ENCODE measurements at places on chromosomes 2 and 18.

GRCh38 chr2:17628349-17629261 lies 88.1 kb downstream of the VSNL1 start:
- no peak for DNase-seq

DNA sequence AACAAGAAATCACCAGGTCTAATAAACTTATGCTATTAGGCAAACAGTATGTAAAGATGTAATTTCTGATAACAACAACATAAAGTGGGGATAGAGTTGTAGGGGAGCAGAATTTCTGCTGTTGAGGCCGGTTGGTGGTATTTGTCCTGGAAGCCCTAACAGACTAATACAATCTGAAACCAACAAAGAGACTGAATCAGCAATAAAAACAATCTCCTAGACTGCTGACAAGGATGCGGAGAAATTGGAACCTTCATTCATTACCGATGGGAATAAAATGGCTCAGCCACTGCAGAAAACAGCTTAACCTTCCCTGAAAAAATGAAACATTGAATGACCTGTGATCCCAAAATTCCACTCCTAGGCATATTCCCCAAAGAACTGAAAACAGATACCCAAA lies 88.7 kb downstream of the GYPC start:
- no peak for DNase-seq

- no peak for DNase-seq
Measured at GRCh38 chr18:56458770-56459712, 179.4 kb downstream of the TXNL1 start.

- peak; percentile 48 for DNase-seq
Measured at GRCh38 chr18:3447895-3448837, 1.8 kb upstream of the TGIF1 start.

- no peak for DNase-seq
Measured at GRCh38 chr2:58508006-58508405, 266.9 kb upstream of the FANCL start.

DNA sequence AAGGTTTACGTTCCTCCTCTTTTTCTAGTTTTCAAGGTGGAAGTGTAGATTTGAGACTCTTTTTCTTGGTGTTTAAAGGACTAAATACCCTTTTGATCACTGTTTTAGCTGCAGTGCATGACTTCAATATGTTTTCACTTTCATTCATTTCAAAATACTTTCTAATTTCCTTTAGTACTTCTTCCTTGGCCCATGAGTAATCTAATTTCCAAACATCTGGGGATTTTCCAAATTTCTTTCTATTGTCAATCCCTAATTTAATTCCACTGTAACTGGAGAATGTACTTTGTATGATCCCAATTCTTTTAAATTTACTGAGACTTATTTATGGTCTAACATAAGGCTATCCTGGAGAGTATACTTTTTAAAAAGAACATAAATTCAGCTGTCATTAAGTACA lies 3.8 kb upstream of the RHBDD1 start:
- DNase-seq = no peak

- DNase-seq = no peak
Measured at GRCh38 chr2:234444242-234444730, 52.6 kb downstream of the ARL4C start.

DNA sequence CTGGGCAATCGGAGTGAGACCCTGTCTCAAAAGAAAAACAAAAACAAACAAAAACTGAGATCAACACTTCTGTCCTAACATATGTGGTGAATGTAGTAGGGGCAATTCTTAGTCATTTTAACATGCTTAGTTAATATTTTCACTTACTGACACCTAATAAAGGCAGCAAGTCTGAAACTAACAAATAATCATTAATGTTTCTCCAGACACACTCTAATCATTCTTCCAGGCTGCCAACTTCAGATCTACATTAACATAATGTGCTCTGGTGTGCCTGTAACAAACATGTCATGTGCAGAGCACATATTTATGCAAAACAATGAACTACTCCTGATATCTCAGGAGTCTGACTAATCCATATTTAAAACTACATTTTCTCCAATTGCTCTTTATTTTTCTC lies 6.0 kb downstream of the KRCC1 start:
- DNase-seq = no peak

- DNase-seq = no peak
Measured at GRCh38 chr2:218002845-218003180, at the start of gene TNS1. TNS1 (minus strand) TSS chr2:218002995; CDS start chr2:218002872, 123 bp downstream.

DNA sequence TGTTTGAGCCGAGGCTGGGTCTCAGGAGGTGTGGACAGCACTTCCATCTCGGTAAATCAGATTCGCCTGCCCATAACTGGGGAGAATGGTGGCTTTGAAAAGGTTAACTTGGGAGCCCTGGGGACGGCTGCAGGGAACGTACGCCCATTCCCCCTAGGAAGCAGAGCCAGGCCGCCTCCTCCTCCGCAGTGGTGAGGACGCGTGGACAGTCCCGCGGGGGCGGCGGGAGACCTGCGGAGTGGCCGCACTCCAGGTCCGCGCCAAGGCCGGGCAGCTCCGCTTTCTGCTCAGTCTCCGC lies 845 bp upstream of the MYCN start:
- no peak for DNase-seq

DNA sequence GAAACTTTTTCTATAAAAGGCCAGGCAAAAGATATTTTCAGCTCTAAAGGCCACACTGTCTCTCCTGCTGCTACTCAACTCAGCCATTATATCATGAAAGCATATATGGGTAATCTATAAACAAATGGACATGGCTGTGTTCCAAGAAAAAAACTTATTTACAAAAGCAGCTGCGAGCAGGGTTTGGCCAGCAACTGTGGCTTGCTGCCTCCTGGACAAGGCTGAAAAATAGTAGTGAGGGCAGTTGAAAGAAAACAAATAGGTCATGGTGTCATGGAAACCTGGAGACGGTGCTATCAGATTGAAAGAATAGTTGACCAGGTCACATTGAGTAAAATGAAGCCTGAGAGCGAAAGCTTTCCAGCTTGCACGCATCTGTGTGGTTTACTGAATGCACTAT lies 89.2 kb upstream of the LRATD1 start:
- no peak for DNase-seq

DNA sequence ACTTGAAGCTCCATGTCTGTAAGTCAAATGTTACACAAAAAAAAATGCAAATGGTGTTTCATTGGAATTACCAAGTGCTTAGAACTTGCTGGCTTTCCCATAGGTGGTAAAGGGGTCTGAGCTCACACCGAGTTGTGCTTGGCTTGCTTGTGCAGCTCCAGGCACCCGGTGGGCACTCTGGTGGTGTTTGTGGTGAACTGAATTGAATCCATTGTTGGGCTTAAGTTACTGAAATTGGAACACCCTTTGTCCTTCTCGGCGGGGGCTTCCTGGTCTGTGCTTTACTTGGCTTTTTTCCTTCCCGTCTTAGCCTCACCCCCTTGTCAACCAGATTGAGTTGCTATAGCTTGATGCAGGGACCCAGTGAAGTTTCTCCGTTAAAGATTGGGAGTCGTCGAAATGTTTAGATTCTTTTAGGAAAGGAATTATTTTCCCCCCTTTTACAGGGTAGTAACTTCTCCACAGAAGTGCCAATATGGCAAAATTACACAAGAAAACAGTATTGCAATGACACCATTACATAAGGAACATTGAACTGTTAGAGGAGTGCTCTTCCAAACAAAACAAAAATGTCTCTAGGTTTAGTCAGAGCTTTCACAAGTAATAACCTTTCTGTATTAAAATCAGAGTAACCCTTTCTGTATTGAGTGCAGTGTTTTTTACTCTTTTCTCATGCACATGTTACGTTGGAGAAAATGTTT lies 97.9 kb upstream of the IL1R2 start:
- no peak for DNase-seq

DNA sequence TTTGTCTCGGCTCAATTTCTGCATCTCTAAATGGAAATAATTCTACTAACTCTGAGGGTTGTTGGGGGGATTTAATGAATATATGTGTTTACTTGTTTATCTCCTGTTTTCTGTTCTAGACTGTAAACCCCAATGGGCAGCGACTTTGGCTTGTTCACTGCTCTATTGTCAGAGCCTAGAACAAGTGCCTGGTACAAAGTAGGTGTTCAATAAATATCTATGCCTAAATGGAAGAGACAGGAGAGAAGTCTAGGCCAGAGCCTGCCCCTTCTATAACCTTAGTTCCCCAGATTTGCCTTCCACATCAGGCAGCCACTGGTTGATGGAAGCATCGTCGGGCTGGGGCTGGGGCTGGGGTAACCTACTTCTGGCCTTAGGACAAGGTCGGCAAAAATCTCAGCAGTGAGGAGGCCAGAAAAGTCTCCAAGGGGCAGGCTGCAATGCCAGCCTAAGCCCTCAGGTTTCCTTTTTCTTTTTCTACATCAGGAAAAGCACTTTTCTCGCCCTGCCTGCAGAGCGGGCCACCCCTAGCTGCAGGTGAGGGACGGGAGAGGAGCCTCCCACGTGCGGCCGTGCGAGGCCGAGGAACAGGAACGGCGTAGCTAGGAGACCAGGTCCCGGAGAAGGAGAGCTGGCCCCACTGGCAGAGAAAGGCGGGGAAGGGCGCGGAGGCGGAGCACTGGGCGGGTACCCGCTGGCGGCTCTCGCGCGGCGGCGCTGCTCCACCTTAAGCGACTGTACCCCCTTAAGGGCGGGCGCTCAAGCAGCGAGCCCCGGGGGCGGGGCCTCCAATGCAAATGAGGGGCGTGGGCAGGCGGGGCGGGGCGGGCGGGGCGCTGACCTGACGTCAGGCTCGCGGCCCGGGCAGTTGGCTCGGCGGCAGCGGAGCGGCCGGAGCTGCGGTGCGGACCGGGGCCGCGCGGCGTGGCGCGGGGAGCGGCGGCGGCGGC lies at the start of gene CNNM4:
Gene CNNM4, plus strand, starts transcription at position 867 of the 950 bp plus-strand sequence. CDS start 98 bp downstream, outside the sequence.
- peak; percentile 82 for DNase-seq

- no peak for DNase-seq
Measured at GRCh38 chr2:10584242-10584753, 105.5 kb downstream of the NOL10 start.
